AG04449 (cell line): ENCODE measurements at places on chromosomes 12 and 14.

DNA sequence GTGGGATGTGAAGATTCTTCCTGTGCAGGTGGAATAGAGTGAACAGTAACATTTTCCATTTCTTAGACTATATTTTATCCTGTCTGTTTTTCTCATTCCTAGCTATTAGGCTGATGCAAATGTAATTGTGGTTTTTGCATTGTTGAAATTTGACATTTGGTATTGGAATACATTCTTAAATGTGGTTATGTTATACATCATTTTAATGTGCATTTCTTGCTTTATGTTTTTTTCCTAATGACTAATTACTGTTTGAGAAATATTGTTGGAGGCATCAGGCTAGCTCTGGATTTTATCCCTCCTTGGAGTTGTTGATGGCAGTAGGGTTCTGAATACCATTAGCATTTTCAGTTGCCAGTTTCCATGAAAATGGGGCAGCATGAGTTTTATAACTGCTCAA is 75.9 kb upstream of the GNG2 start:
- no peak for DNase-seq

GRCh38 chr12:45131506-45131905 is 80.6 kb upstream of the DBX2 start:
- DNase-seq = no peak

DNA sequence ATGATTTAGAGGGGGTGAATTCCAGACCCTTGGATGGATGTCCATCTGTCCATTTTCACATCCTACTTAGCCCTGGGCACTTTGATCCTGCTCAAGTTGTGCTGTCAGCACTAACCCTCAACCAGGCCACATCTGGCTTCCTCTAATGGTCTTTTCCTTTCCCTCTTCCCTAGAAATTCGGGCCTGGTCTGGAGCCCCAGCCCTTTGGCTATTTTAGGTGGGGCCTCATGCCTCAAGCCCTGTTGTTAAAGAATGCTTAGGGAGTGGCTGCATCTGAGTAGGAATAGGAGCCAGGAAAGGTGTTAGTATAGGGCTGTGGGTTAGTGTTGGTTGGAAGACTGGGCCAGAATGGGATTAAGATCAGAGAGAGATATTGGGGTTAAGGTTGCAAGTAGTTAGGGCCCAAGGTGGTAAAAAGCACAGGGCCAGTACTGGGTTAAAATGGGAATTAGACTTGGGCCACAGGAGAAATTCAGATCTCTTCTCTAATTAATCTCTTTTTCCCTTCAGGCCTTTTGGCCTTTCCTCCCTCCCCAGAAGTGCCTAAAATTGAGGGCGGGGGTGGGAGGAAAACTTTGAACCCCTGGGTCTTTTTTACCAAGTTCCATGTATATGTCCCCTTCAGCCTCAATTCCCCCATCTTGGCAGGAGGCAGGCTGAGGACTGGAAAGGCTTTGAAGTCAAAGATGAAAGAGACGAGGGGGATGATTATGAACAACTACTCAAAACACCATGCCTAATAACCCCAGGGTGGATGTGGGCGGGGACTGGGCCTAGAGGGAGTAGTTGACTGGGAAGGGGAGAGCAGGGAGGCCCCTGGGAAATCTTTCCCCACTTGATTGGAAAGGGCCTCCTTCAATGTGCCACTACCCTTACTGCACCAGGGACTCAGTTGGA is 4.0 kb upstream of the ZNF385A start:
- no peak for DNase-seq

DNA sequence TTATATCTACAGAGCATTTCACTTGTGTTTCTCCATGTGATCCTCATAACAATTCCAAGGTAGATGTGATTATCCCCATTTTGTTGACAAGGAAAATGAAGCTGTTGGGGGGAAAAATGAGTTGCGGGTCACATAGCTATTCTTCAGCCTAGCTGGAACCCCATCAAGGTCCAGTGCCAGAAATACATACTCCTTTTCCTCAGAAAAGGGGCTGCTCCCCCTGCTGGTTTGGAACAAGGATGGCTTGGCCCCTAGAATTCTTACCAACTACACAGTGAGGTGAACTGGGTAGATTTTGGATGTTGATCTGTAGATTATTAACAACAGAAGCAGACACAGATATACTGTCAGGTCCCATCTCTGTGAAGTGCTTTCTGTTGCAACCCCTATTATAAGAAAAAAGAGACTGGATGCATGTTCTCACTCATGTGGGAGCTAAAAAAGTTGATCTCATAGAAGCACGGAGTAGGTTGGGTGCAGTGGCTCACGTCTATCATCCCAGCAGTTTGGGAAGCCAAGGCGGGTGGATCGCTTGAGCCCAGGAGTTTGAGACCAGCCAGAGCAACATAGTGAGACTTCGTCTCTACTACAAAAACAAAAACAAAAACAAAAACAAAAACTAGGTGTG is 8.9 kb downstream of the IKZF4 start:
- no peak for DNase-seq

DNA sequence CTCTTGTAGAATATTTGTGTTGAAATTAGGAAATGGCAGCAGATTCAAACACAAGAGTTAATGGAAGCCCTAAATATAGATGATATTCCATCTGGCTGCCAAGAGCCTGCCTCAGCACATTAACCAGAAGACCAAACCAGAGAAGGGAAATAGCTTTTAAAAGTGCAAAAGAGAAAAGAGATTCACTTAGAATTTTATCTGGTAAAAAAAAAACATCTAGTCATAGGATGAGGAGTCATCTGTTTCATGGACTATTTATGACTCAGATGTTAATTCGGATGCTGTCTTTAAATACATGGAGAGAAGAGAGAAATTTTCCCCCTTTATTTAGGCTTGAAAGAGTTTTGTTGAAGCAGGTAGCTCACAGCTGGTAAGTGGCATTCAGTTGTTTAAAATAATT is 201.6 kb upstream of the NUDT4 start:
- no peak for DNase-seq

DNA sequence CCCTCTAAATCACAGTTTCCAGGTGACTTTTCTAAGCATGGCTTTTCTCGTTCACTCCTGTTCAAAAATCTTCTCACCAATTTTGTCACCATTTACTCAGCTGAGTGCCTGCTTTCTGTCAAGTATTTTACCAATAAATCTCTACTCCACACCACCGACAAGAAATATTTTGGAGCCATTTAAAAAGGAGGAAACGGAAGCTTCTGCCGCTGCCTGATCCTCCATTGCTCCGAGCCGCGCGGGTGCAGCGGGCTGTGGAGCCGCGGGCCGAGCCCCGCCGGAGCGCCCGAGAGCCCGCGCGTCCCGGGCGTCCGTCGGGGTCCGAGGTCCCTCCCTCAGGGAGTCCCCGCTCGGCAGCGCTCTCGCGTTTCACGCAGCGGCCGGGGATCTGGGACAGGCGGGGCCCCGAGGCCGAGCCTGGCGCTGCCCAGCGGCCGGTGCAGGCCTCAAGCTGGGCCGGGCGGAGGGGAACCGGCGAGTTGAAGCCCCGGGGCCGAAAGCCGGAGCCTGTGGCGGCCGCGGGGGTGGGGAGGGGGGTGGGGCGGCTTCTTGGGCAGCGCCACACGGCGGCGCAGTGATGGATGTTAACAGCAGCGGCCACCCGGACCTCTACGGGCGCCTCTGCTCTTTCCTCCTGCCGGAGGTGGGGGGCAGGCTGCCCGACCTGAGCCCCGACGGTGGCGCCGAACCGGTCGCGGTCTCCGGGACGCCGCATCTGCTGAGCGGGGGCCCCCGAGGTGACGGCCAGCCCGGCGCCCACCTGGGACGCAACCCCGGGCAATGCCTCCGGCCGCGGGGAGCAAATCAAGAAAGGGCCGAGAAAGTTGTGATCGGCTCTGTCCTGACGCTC is 1.1 kb upstream of the HEBP1 start:
- DNase-seq = no peak

DNA sequence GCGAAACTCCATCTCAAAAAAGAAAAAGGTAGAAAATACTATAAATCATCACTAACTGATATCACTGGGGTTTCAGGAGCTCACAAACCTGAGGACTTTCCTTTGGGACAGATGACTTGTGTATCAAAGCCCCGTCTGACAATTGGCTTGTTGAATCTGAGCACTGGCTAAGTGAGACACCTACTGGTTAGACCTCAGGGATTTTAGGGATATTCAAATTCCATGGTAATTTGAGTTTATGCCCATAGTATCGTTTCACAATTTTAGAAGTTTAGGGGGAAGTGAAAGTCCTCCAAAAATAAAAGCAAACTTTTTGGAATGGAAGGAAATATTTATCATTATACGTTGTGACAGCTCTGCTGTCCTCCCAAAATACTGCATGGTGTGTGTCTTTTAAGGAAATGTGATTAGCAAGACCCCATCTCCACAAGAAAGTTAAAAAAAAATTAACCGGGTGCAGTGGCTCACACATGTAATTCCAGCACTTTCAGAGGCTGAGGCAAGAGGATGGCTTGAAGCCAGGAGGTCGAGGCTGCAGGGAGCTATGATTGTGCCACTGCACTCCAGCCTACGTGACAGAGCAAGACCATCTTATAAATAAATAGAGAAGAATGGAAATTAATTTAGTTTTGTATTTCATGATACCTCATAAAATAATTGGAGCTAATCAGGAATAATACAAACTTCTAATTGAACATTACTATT is 49.2 kb downstream of the FBXL14 start:
- DNase-seq = no peak

DNA sequence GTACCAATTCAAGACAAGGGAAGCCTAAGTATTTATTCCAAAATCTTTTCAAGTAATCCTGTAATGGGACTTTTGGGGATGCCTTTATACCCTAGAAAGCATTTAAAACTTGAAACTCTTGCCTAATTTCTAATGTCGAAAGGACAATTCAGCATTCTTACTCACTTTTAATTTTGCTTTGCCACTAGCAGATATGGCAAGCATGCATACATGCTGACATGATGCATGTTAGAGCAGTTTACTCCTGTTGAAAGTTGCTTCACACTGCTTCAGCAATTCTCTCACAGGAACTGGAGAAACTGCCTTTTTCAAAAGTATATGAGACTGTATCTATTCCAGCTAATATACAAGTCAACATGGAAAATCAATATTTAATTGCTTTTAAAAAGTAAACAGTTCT is 79.9 kb downstream of the TAOK3 start:
- no peak for DNase-seq

- no peak for DNase-seq
Measured at GRCh38 chr14:88128816-88129215, 123.9 kb downstream of the GPR65 start.

GRCh38 chr14:99571303-99571986 is 32.6 kb downstream of the CCDC85C start:
- DNase-seq = no peak

- no peak for DNase-seq
Measured at GRCh38 chr12:80059102-80059501, 40.2 kb upstream of the OTOGL start.

DNA sequence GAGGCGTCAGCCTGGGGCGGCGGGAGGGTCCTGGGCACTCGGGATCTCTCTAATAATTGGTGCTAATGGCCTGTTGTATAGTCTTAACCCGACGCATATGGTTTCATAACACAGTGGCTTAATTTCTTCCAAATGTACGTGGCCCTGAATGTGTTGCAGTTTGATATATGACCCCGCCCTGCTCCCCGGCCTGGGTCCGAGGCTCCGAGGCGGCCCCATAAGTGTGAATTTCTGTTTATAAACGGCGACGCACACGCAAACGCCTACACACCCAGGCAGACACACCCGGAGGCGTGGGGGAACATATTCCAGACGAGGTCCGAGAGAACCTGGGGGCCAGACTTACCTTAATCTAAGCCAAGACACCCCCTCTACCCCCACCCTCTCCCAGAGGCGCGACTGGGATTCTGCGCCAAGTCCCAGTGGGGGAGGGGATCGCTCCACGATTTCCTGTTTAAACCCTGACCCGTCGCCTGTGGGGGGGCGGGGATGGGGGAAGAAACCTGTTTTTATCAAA is 9.7 kb upstream of the HOXC6 start:
- DNase-seq = no peak
